NCI-H2107 (cell line): ENCODE measurements at places on chromosomes 2 and 18.

- no peak for DNase-seq
These were observed 58.6 kb upstream of the DOCK10 start for GRCh38 chr2:225100856-225101294.

DNA sequence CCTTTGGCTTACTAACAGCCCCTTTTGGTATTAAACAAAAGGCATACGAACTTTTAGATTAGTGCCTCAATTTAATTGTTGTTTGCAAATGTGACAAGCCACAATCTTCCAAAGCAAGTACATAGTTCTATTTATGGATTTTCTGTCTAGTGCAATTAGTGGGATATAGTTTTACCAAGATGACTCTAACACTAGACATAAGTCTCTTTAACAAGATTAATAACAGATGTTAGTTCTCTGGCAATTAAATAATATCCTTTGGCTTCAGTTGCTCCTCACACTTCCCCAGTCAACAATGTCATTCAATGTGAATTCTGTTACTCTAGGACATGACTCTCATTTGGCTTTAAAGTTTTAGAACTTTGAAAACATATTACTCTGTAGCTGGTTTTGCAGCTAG is 16.7 kb upstream of the MC4R start:
- no peak for DNase-seq

DNA sequence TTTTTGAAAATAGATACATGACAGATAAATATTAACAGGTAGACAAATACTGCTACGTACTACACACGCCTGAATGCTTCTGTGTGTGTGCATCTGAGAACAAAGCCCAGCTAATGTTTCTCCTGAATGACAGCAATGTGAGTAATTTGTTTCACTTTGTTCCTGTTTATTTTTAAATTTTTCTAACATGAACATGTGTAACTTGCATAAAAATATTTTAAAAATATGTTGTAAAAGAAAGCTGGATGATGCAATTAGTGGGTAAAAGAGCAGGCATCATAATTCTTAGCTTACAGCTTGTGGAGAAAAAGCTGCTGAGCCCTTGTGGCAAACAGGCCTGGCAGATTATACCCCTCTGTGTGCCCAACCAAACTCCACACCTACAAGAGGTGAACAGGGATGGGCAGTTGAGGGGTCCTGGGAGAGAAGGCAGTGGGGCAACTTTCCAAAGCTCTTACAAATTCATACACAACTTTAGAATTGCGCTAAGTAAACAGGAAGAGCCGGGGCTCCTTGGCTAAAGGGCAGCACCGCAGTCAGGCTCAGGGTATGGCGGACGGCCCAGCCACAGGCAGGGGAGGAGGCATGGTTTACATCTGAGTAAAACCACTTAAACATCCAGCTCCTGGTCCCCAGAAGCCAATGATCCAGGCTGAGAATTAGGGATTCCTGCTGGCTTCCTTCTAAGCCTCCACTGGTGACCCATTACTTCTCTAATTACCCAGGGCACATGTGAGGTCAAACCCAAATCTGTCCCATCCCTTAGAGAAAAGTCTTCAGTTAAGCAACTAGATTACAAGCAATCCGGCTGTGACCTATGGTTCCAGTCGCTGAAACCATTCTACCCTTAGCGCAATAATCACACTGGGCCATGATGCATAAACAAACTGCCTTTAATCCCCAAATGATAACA is 14.0 kb downstream of the PXDN start:
- no peak for DNase-seq

DNA sequence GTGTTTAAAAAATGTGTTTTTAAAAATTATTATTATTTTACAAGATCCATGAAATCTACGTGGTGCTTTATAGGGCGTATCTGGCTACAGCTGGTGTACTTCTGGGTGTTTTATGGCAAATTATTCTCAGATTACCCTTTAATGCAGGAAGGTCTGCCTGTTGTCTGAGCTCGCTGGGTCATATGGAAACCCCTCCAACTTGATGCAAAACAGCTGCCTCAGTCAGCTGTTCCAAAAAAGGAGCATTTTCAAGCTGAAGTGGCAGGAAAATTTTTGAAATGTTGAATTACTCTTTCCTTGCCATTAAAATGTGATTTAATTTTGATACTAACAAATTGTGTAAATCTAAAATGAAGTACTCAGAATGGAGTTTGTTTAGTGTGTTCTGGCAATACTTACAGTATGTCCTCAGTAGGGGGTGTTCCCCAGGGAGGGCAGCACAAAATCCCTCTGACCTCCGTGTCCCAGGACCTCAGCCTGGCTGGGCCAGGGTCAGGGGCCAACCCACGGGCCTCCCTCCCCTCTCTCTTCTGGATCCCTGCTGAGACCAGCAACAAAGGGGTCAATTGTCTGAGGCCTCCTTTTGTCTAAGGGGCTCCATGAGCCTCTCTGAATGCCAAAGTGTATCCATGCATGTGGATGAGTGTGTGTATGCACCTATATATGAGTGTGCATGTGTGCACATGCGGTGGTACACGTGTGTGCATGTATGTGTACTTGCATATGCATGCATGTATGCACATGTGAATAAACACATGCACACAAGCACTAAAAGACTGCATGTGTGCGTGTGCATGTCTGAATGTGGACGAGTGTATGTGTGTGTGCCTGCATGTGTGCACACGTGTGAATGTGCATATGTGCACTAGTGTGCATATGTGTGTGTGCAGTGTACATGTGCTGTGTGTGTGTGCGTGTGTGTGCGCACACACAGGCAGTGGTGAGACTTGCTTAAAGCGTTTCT is 105.4 kb downstream of the ACOXL start:
- DNase-seq: no peak

DNA sequence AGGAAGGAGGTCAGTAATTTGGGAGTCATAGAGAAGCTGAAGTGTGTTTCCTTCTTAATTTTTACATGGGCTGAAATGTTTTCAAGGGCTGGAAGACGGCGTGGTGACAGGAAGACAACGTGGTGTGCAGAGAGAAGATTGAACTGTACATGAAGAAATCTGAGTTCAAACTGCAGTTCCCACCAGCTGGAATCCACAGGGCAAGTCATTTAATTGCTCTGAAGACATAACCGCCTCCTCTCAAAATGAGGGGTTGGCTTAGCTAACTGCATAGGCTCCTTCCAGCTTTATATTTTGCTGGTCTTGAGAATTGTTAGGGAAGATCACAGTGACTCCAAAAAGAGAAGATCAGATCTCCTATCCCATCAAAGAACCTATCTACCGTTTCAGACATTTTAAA is 103.9 kb downstream of the SLC8A1 start:
- DNase-seq: no peak
